ENCODE measurements at places on chromosomes 1 and 21.

GRCh38 chr1:63991685-63992084 lies 211.7 kb upstream of the UBE2U start:
- no peak for DNase-seq

GRCh38 chr1:182953826-182954225 lies 860 bp upstream of the SHCBP1L start:
- no peak for DNase-seq

DNA sequence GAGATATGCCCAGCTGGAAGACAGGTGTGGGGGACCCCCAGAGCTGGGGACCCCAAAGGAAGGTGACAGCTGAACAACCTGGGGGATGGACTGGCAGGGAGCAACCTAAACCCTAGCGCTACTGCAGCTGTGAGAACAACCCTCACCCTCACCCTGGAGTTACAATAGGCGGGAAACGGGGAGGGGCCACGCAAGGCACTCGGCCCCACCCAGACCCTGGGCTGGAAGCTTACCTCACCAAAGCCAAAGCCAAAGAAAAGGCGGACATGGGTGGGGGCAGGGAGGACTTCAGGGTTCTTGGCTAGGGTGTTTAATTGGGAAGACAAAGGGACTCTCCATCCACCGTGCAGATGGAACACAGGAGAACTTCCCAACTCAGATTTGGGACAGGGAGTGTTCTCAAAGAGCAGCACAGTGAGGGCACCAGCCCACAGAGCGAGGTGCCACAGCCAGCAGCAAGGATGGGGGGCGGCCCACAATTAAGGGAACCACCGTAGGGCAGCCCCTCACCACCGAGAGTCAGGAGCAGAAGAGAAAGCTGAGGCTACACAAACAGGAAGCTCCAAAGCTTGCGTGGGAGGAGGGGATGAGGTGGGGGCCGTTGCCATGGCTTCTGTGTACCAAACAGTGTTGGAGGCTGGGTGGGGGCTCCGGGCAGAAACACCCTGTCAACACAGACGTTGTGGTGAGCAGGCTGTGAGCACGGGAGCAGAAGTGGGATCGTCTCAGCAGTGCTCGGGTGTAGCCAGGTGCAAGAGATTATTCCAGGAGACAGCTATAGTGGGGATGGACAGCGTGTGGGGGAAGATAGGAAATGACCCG lies 1.9 kb downstream of the TAGLN2 start:
- DNase-seq = peak; percentile 70

DNA sequence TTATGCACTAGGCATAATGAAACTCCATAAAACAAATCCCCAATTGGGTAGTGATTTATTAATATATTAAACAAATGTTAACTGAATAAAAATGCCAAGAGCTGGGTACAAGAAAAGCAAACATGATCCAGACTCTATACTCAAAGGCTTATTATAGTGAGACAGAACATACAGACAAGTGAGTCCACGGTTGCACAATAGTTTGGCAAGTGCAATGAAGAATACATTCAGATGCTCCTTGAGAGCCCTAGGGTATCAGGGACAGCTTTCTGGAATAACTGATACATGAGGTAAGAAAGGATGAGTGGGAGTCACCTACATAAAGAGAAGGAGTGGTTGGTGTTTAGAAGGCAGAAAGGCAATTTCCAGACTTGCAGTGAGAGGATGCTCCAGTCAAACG lies 85.1 kb downstream of the VAV3 start:
- no peak for DNase-seq

DNA sequence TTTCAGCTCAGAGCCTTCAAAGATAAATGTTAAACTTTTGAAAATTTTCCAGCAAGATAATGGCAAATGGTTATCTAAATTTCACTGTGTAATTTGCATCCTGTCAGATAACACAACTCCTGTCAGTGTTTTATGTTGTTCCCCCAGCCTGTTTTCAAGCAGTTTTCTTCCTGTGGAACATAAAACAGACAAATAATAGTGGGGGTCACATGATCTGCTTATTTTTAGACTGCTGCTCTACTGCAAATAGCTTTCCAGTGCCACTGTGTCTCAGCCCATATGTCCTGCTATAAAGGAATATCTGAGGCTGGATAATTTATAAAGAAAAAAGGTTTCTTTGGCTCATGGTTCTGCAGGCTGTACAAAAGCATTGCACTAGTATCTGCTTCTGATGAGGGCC lies 32.2 kb downstream of the FMO3 start:
- DNase-seq = no peak

- DNase-seq = no peak
Measured at GRCh38 chr1:24400065-24400464, 13.5 kb downstream of the STPG1 start.

DNA sequence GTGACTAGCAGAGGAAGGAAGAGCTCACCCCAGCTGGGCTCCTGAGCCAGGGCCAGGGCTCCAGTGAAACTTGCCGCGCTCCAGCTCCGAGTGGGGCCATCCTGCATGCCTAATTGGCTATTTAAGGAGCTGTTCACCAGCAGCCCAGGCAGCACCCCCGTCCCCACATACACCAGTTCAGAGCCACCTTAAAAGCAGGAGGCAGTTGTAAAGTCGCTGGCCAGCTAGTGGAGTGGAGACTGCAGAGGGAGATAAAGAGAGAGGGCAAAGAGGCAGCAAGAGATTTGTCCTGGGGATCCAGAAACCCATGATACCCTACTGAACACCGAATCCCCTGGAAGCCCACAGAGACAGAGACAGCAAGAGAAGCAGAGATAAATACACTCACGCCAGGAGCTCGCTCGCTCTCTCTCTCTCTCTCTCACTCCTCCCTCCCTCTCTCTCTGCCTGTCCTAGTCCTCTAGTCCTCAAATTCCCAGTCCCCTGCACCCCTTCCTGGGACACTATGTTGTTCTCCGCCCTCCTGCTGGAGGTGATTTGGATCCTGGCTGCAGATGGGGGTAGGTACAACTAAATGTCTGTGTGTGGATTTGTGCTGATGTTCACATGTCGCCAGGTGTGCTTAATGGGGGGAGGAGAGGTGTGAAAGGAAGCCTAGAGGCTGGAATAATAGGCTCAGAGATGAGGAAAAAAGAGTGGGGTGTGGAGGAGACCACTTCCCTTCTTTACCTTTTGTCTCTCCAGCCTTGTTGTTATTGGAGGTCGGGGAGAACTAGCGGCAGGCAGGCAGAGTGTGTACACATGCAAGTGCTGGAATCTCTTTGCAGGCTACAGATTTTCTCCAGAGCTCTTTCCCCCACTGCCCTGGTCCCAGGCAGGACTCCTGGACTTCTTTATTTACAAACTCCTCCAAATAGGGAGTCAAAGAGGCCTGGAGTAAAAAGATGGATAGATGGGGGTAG lies at the start of gene CA14:
Gene CA14, plus strand, starts transcription at position 151 of the 962 bp plus-strand sequence. Its CDS starts 355 bp downstream, at position 506.
- no peak for DNase-seq

- no peak for DNase-seq
Measured at GRCh38 chr1:69363236-69363635, 204.5 kb upstream of the LRRC7 start.

DNA sequence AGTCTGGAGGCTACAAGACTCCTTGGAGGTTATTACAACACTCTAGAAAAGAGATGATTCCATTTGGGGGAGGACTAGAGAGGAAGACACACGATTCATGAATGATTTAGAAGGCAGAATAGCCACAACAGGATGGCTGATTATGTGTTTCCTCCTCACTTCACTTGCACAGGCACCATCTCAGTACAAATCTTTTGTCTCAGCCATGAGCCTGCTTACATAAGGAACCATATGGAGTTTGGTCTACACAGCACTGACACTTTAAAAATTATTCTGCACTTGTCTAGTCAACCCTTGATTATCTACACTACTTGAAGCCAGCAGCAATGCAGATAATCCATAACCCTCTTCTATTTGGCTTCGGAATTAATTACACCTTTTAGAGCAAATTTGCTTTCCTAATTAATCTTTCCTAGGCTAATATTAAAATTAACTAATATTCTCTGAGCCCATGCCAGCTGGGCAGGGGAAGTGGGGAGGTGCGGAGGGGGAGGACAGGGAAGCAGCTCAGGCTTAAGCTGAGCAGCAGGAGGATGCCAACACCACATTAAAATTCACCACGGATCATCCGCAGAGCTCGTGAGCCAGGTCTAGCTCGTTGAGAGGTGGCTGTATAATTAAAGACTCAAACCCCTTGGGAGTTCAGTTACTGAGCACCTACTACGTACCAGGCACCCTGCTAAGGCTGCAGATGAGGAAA lies 3.2 kb upstream of the LEMD1 start:
- DNase-seq = no peak

GRCh38 chr1:31985430-31985829 lies 28.2 kb upstream of the KHDRBS1 start:
- no peak for DNase-seq

DNA sequence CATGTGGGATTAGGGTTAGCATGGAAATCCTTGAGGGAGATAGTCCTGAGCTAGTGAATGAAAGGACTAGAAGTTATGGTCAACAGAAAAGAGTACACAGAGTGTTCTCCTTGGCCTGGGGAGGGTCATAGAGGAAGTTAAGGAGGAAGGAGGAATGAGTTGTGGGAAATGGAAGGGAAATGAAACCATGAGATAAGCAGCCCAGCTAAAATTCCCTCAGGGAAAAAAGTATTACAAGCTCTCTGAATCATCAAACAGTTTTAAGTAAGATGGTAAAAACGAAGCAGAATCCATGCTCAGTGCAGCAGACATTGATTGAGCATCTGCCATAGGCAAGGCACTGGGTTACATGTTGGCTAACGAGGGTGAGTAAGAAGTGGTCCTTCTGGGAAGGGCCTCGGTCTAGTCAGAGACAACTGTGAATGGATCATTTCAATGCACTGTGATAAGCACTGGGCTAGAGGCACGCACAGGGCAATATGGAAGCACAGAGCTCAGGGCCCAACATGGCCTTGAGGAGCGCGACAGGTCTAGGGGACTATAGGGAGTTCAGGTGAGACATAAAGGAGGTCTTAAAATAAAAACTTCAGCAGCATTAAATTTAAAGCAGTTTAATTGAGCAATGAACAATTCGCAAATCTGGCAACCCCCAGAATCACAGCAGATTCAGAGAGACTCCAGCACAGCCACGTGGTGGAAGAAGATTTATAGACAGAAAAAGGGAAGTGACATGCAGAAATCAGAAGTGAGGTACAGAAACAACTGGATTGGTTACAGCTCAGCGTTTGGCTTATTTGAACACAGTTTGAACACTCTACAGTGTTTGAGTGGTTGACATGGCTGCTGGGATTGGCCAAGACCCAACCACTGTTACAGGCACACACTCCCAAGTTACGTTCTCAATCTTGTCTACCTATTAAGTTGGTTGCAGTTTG lies 219.5 kb downstream of the HLX start:
- no peak for DNase-seq

- no peak for DNase-seq
Measured at GRCh38 chr1:49995734-49996133, 28.0 kb downstream of the AGBL4 start.

DNA sequence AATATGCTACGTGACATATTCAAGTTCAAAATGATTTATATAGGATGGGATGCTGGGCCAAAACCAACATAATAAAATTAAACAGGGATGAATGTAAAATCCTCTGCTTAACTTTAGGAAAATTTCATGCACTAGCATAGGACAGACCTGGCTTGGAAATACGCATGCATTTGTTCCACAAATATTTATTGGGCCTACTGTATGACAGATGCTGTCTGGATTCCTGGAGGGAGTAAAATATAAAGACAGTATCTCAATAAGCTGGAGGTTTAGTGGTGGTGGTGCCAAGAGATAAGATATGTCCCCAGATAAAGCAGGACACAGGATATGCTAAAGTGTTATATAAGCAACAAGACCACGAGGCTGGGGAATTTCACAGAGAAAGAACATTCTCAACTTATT lies 15.1 kb downstream of the RCSD1 start:
- DNase-seq = no peak

DNA sequence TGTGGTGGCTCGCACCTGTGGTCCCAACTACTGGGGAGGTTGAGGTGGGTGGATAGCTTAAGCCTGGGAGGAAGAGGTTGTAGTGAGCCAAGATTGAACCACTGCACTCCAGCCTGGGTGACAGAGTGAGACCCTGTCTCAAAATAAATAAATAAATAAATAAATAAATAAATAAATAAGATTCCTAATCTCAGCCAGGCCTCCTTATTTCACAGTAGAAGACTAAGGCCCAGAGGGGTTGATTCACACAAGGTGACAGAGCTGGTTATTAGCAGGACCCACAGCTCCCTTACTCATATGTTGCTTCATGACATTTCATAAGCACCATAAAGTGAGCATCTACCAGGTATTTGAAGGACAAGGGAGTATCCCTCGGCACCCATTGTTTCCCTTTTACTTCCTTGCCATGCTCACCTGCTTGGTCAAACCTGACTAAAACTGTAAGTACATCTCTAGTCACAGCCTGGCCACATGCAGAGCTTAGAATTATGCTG lies 32.7 kb downstream of the ALG14 start:
- no peak for DNase-seq

DNA sequence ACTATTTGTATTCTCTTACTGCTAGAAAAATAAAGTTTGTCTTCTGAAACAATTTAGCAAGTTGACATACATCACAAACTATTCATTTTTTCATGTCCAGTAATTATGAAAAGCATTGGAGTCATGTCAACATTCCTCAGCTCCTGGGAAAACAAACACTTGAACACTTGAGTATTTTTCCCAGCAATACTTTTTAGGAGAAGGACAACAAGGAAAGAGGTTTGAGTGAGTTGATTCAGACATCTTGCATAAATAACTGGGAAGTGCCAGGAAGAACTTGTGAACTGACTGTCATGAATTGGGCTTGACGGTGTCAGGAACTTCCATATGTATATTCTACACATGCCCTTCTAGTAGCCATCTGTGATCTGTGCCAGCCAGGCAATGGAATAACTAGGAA lies 195.6 kb downstream of the HMCN1 start:
- DNase-seq = no peak

DNA sequence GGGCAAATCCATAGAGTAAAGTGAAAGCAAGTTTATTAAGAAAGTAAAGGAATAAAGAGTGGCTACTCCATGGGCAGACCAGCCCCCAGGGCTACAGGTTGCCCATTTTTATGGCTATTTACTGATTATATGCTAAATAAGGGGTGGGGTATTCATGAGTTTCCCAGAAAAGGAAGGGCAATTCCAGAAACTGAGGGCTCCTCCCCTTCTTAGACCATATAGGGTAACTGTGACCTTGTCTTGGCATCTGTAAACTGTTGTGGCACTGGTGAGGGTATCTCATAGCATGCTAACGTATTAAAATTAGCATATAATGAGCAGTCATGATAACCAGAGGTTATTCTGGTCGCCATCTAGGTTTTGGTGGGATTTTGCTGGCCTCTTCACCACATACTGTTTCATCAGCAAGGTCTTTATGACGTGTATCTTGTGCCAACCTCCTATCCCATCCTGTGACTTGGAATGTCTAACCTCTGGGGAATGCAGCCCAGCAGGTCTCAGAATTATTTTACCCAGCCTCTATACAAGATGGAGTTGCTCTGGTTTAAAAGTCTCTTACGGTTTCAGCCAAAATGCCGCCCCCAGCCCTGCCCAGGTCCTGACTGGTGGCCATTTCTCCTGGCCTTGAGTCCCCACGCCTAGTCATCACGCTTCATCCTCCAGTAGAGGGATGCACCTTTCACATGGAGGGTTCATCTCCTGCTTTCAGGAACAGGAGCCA lies 982 bp upstream of the TRIM17 start:
- no peak for DNase-seq

- DNase-seq = no peak
Measured at GRCh38 chr1:25095635-25096200, 136.6 kb downstream of the SYF2 start.

- DNase-seq = no peak
Measured at GRCh38 chr1:32494196-32494595, 29.3 kb downstream of the ZBTB8B start.

- DNase-seq = no peak
Measured at GRCh38 chr1:117857418-117857817, 72.0 kb downstream of the GDAP2 start.

Measured in activated naive CD4-positive, alpha-beta T cell (primary cell).